Stimulated activated naive B cell treated with anti-CD40 and anti-IgM and Interleukin-4, amounts not matched to agents 10 μg/mL and 1 μg/mL and 100 μg/mL, for 72 hours (primary cell): ENCODE measurements at places on chromosomes 16 and 17.

- no peak overlapping the region for H3K4me3 ChIP-seq
- H3K27ac ChIP-seq: peak overlapping the region; percentile 67
- no peaks in the 10 kb centered on the region for H3K27me3 ChIP-seq
- DNase-seq: no peak
- H3K36me3 ChIP-seq: peaks cover 9% of the 10 kb centered on the region
- peaks cover 8% of the 10 kb centered on the region for H3K4me1 ChIP-seq
Observed at GRCh38 chr16:53154513-53154912, 99.7 kb downstream of the CHD9 start.

DNA sequence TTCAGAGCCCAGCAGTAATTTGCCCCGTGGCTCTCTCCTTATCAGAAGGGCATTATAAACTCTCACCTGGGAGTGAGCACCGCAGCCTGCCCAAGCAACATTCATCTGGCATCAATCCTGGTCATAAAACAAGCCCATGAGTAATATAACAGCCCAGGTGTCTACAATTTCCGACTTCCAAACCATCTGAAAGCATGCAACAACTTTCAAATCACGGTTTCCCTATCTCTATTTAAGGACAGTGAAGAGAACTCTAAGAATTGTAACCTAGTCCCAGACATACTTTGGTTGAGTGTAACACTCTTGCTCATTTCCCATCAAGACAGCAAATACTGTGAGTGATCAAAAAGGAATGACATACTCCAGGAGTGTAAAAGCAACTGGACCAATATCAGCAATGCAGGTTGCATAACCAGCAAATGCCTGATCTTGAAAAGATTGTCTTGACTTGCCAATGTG lies 487.4 kb upstream of the SOX9 start:
- H3K27ac ChIP-seq: no peak overlapping the region
- no peak for DNase-seq
- no peaks in the 10 kb centered on the region for H3K4me1 ChIP-seq
- no peaks in the 10 kb centered on the region for H3K27me3 ChIP-seq
- H3K36me3 ChIP-seq: no peaks in the 10 kb centered on the region
- H3K4me3 ChIP-seq: no peak overlapping the region

- H3K4me1 ChIP-seq: peaks cover 3% of the 10 kb centered on the region
- H3K4me3 ChIP-seq: no peak overlapping the region
- no peak overlapping the region for H3K27ac ChIP-seq
Observed at GRCh38 chr16:8564934-8565345, 25.4 kb downstream of the TMEM114 start.

DNA sequence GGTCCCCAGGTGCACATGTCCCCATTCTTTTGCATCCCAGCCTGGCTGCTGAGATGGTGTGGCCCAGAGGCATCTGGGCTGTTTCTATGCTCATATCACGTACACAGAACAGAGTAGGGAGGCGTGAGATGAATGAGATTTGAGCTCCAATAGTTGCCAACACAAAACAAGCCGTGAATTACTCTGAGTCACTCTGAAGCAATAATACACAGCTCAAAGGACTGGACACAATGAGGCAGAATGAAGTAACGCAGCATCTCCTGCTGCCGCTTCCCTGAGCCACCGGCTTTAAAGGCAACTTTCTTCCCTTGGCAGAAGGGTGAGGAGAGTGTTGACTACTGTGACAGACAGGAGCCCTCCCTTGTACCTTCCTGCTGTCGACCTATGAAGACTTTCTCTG lies 33.9 kb upstream of the CLEC18B start:
- H3K36me3 ChIP-seq: peaks cover 62% of the 10 kb centered on the region
- no peak overlapping the region for H3K4me3 ChIP-seq
- H3K27me3 ChIP-seq: no peaks in the 10 kb centered on the region
- H3K27ac ChIP-seq: no peak overlapping the region
- no peak for DNase-seq

- no peak overlapping the region for H3K4me3 ChIP-seq
- peaks cover 57% of the 10 kb centered on the region for H3K4me1 ChIP-seq
- H3K36me3 ChIP-seq: peaks cover 69% of the 10 kb centered on the region
- no peak for DNase-seq
Observed at GRCh38 chr17:42129109-42129837, 6.7 kb downstream of the HSPB9 start.

DNA sequence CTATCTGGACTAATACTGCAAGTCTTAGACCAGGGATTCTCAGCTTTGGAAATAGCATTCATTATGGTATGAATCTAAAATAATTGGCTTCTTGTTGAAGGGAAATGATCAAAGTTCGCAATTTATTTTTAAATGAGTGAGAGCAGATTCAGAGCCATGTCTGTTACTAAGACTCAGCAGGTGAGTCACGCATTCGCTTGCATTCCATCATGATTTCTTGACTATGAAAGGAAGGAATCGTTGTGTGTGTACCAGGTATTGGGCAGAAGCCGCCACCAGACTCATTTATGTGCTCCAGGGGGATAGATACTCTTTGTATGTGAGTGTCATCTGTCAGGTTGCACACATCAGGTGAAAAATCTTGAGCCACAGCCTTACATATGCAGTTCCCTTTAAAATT lies 10.8 kb downstream of the GSG1L2 start:
- DNase-seq: no peak
- no peaks in the 10 kb centered on the region for H3K27me3 ChIP-seq
- H3K4me1 ChIP-seq: no peaks in the 10 kb centered on the region
- no peaks in the 10 kb centered on the region for H3K36me3 ChIP-seq
- H3K27ac ChIP-seq: no peak overlapping the region
- H3K4me3 ChIP-seq: no peak overlapping the region

GRCh38 chr16:278863-279366 lies 1.5 kb upstream of the ARHGDIG start:
- H3K27ac ChIP-seq: no peak overlapping the region
- peaks cover 36% of the 10 kb centered on the region for H3K27me3 ChIP-seq
- no peaks in the 10 kb centered on the region for H3K36me3 ChIP-seq
- peak; percentile 41 for DNase-seq
- peaks cover 7% of the 10 kb centered on the region for H3K4me1 ChIP-seq
- H3K4me3 ChIP-seq: no peak overlapping the region

GRCh38 chr16:17560548-17560947 lies 89.8 kb upstream of the XYLT1 start:
- no peaks in the 10 kb centered on the region for H3K36me3 ChIP-seq
- H3K4me1 ChIP-seq: peaks cover 7% of the 10 kb centered on the region
- no peak overlapping the region for H3K27ac ChIP-seq
